ENCODE measurements at places on chromosomes 6 and 20. TPM values are rescaled to one million over a fixed set of nuclear protein-coding genes. Genes with fewer than 3 reads are reported as not detected.

TRDN gene
- total RNA-seq, result not detected

DEFB124 gene
- total RNA-seq, result not detected

RIOK1 gene
- total RNA-seq, result 12.4 TPM

WFDC13 gene
- not detected for total RNA-seq

ABHD16B gene
- total RNA-seq, result not detected

TMEM181 gene
- 37.5 TPM for total RNA-seq

NCR2 gene
- not detected for total RNA-seq
